Stomach (tissue), 19 donors: ENCODE measurements at places on chromosomes 11 and 22. TPM values are rescaled to one million over a fixed set of nuclear protein-coding genes. Genes with fewer than 3 reads are reported as not detected.

CCDC188 gene
- 40.8 TPM for total RNA-seq

FADD gene
- total RNA-seq, result 17.5 TPM

CCDC157 gene
- total RNA-seq, result 0.73 TPM

CABP2 gene
- not detected for total RNA-seq

NAV2 gene
- 4.9 TPM for total RNA-seq

GNG3 gene
- total RNA-seq, result not detected

PRAME gene
- total RNA-seq, result not detected

- no peak for DNase-seq
Observed at GRCh38 chr11:116118138-116118470, 613.9 kb upstream of the CADM1 start.

DNA sequence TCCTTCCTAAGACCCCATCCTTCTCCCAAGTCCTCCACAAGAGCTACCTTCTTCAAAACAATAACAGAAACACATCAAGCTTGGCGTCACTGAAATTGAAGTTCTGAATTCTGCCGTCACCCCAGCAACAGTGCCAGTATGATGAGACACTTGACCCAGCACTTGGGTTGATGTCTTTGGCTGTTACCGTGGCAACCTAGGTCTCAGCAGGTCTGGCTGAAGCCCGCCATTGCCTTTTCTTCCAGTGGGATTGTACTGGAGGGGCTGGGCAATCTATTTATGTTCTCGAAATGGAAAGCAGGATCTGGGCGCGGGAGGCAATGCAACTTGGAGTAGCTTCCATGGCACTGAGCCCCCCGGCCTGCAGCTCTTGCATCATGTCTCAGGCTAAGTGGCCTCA is 23.8 kb downstream of the NPTXR start:
- DNase-seq, result no peak

GRCh38 chr22:22703203-22703570 is 58.8 kb downstream of the GGTLC2 start:
- DNase-seq, result no peak

DNA sequence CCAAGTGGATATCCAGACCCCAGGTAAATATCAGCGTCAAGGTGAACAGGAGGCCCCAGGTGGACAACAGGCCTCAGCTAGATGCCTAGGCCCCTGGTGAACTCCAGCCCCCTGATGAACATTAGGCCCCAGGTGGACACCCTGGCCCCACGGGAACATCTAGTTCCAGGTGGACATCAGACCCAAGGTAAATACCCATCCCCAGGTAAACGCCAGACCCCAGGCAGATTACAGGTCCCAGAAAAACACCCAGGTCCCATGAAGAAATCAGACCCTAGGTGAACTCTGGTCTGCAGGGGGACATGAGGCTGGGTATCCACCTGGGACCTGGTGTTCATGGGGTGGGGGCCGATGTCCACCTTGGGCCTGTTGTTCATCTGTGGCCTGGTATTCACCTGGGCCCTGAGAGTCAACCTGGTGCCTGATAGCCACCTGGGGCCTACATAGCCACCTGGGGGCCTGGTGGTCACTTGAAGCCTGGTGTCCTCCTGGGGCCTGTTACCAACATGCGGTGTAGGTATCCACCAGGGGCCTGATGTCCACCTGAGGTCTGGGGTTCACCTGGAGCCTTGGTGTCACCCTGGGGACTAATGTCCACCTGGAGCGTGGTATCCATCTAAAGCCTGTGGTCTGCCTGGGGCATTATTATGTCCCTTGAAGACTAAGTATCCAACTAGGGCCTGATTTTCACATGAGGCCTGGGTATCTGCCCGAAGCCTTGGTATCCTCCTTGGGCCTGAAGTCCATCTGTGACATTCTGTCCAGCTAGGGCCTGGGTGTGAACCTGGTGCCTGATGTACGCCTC is 56.8 kb upstream of the SEPTIN5 start:
- no peak for DNase-seq

GRCh38 chr22:44002997-44003396 is 21.1 kb upstream of the PARVB start:
- no peak for DNase-seq

DNA sequence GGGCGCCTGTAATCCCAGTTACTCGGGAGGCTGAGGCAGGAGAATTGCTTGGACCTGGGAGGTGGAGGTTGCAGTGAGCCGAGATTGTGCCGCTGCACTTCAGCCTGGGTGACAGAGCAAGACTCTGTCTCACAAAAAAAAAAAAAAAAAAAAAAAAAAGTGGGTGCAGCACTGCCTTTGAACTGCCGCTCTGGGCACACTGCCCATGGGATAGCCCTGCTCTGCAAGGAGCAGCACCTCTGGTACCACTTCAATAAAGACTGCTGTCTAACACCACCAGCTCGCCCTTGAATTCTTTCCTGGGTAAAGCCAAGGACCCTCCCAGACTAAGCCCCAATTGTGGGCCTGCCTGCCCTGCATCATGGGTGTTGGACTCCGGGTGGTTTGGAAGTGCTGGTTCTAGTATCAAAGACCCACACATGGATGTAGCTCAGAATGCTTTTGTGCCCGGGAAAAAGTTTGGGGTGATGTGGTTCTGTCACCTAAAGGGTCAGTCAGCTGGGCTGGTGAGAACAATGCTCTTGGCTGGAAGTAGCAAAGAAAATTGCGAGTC is 444.3 kb downstream of the TBC1D22A start:
- peak; percentile 14 for DNase-seq

- peak; percentile 93 for DNase-seq
Observed at GRCh38 chr11:69101115-69101791, 52.5 kb downstream of the TPCN2 start.

DNA sequence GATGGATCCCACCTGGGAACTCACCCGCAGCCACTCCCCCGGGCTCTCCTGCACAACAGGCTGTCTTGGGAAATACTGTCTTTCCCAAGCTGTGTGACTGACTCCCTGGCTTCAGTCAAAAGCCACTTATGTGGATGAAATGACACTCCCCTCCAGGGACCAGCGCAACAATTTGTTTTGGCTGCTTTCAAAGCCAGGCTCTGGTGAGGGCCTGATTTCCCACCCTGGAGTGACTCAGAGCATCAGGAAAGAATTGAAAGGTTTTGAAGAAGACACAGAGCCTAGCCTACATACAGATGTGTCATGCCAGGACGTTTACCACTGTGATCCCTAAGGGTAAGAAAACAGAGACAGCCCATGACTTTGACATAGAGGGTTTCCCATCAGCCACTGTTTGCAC is 550.5 kb downstream of the MIAT start:
- no peak for DNase-seq

- no peak for DNase-seq
Observed at GRCh38 chr22:50176850-50177536, 6.5 kb downstream of the PANX2 start.

- no peak for DNase-seq
Observed at GRCh38 chr11:129888451-129888850, 6.9 kb downstream of the NFRKB start.

- no peak for DNase-seq
Observed at GRCh38 chr11:35029979-35030682, 108.8 kb upstream of the CD44 start.

GRCh38 chr11:119853581-119854360 is 124.8 kb upstream of the NECTIN1 start:
- DNase-seq, result no peak

GRCh38 chr11:72721689-72722049 is 30.5 kb downstream of the ARAP1 start:
- DNase-seq, result peak; percentile 40

DNA sequence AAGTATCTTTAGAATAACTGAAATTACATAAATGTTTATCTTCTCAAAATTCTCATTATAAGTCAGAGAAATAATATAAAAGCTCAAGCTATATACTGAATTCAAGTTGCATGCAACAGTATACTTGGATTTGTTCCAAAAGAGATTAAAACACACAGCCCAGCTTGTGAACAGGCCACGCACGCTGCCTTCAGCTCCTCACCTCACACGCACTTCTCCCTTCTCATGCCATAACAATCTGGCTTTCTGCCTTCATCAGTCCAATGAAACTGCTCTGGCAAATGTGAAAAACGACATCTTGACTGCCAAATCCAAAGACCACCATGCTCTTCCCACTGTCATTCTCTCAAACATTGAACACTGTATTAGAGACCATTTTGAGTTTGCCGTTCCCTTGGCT is 22.1 kb downstream of the ATP6V1E1 start:
- peak; percentile 62 for DNase-seq

DNA sequence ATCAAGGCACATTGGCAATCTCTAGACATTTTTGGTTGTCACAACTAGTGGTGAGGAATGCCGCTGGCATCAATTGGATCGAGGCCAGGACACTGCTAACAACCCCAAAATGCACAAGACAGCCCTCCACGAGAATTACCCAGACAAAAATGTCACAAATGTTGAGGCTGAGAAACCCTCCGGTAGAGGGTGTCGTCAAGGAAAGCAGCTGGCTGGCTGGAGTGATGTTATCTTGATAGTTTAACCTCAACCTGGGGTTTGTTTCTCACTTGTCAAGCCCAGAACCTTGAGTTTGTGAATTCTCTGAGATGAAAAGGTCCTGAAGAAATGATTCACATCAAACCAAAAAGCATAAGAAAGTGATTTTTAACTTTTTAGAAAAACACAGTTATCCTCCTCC is 21.1 kb upstream of the TMPRSS13 start:
- no peak for DNase-seq

DNA sequence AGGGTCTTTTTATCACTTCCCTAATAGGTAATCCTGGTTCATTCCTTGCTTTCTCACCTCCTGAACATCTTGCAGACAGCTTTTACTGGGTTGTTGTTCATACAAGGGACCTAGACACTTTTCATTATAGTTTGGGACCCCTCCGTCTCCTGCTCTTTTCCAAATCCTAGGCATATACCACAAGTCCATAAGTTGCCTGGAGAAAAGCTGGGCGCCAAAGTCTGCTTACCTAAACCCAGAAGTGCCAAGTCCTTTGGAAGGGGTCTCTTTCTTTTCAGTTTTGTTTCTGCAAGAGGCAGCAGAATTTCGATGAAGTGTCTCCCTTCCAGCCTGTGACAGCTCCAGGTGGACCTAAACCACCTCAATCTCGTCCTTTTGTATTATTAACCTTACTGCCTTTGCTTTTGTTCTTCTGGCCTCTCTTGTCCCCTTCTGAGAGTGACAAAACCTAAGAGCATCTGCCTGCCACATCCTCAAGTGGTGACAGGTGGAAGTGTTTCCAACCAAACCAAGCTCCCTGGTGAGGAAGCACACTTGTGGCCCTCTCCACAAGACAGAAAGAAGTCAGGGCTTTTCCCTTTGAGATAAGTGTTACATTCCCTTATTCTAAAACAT is 19.5 kb upstream of the P2RY6 start:
- no peak for DNase-seq
